GM19239 (cell line): ENCODE measurements at places on chromosomes 7 and 10.
A peak's percentile ranks its signal among the peaks of the same experiment; 100 is the strongest.

- DNase-seq = no peak
Measured at GRCh38 chr10:91552274-91553095, 80.4 kb downstream of the PPP1R3C start.

DNA sequence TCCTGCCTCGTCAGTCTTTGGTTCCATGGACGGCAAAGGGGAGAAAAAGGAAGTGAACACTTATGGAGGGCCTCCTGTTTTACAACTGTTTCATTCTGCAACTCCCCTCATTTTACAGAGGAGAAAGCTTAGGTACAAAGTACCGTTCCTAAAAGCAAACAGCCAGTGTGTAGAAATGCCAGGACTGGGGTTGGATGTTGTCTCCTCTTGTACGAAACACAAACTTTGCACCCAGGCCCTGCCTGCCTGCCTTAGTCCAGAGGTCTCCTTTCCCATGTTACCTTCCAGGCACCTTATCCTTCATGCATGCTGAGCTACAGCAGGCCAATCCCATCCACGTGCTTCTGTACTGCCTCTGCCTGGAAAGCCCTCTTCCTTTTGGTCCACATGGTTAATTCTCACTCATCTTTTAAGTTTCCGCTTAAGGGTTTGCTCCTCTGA lies 86.0 kb downstream of the ICA1 start:
- DNase-seq = no peak

DNA sequence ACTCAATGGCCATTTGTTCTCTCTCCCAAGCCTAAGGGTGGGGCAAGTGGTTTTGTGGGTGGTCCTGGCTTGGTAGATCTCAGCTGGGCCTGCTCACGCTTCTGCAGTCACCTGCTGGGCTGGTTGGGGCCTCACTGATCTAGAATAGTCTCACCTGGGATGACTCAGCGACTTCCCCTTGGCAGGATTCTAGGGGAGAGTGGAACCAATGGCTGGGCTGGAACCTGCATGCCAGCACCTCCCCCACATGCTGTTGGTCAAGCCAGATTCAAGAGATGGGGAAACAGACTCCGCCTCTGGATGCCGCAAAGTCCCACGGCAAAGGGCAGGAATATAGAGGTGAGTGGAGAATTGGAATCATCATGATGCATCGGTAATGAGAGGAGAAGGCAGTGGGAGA lies 292.9 kb upstream of the NPVF start:
- DNase-seq = no peak

- no peak for DNase-seq
Measured at GRCh38 chr7:93566876-93567275, 7.6 kb downstream of the CALCR start.

- no peak for DNase-seq
Measured at GRCh38 chr10:64430690-64431323, 909.6 kb downstream of the REEP3 start.

GRCh38 chr7:127258111-127258510 lies 5.4 kb upstream of the GRM8 start:
- no peak for DNase-seq

DNA sequence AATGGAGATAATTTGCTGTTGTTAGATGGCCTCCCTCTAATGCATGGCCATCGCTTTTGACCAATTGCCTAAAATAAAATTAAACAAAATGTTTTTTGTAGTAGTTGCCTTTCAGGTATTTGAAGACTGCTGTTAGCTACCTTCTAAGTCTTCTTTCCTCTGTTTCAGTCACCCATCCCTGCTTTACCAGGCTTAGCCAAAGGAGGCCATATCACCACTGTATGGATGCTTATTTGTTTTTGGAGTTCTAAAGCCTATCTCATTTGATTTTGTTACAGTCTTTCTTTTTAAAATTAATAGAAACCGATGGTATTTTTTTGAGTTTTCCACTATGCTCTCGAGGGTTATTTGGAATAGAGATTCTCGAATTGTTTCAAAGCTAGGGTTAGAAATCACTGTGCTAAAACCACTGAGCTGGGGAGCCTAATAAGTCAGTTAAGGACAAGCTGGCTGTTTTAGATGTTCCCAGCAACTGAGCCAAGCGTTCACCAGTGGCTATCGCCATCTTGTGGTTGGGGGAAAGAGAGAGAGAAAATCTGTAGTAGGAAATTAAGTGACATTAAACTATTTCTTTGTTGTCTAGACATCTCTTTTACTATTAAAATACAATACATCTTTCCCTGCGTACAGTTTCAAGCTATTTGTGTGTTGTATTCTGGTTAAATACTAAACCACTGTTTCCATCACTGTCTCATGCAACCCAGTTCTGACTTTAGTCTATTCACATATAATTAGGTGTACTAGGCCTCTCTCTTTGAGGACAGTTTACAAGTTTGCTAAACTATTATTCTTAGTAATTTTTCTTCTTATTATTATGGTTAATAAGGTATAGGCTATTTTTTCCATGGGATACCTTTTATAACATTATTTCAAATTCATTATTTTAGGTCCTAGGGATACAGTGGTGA lies 52.2 kb downstream of the GPR158 start:
- no peak for DNase-seq

DNA sequence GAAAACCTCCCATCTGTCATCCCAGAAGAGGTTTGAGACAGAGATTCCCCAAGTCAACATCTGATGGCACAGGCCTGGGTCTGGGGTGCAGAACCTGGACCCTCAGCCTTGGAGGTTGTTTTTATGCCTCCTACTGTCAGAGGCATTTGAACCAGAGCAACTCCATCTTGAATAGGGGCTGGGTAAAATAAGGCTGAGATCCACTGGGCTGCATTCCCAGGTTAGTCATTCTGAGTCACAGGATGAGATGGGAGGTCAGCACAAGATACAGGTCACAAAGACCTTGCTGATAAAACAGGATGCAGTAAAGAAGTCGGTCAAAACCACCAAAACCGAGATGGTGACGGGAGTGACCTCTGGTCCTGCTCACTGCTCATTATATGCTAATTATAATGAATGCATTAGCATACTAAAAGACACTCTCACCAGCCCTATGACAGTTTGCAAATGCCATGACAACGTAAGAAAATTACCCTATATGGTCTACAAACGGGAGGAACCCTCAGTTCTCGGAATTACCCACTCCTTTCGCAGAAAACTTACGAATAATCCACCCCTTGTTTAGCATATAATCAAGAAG lies 92.0 kb downstream of the ITGA8 start:
- DNase-seq = no peak

- peak; percentile 16 for DNase-seq
Measured at GRCh38 chr10:63421591-63421990, 44.2 kb downstream of the JMJD1C start.

DNA sequence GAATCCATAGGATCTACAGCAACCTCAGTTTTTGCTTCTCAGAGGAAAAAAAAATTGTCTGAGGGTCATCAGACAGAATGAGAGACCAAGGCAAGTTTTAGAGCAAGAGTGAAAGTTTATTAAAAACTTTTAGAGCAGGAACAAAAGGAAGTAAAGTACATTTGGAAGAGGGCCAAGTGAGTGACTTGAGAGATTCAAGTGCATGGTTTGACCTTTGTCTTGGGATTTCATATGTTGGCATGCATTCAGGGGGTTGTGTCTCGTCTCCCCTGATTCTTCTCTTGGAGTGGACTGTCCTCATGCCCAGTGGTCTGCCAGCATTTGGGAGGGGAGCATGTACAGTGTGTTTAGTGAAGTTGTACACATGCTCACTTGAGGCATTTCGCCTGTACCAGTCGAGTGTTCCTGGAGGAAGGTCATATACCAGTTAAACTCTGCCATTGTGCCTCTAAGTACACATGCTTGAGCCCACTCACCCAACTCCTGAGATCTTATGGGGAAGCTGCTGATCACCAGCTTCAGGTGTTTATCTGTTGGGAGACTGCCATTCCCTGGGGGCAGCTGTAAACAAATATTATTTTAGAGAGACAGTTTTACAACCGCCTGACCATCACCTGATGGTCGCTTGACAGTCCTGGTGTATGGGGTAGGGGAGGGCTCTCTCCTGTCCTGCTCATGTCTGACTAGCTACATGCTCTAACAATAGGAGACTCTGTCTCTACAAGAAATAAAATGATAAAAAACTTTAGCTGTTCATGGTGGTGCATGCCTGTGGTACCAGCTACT lies 109.4 kb downstream of the EEPD1 start:
- no peak for DNase-seq

- no peak for DNase-seq
Measured at GRCh38 chr10:106493751-106494150, 670.8 kb downstream of the SORCS1 start.

DNA sequence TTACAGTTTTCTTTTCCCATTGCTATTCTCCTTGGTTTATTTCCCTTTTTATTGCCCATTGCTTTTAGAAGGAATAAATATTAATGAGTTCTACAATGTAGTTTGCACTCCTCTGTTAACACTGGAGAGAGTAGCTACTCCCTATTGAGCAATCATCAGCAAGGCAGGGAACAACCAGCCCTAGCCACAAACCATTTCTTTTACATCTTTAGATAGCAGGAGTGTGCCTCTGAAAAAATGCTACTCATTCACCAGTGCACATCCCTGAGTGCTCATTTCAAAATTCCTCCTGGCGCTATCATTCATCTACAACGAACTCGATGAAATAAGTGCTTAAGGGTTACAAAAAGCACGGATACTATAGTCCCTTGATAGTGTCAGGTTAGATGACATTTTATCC lies 252.9 kb downstream of the THSD7A start:
- no peak for DNase-seq

DNA sequence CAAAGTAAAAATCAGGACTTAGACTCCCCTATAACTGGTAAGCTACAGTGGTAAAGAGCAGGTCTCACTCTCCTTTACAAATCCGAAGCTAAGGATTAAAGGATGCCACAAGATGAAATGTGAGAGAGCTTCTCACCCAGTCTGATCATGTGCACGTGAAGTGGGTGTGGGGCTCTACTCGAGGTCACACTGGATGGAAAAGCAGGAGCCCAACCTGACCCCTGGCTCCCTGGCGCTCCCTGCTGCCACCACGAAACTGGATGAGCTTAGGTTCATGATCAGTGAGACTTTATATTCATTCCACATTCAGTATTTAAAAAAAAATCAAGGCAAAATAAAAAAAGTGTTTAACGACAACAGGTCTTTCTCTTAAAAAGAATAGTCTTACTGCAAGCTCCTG lies 21.7 kb upstream of the FOXI2 start:
- DNase-seq = no peak

DNA sequence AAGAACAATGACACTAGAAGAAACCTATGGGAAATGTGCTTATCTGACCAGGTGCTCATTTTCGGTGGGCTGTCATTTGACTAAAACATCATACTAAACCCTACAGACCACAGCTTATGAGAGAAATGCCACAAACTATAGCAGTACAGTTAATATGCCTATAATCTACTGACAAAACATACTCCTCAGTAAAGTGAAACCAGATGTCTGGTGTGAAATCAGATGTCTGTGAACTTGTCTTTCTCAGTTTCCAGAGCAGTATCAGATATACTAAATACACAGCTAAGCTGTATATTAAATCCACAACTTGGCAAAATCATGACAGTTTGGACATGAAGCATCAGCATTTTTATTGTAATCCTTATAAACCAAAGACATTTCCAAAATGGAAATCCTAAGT lies 3.3 kb downstream of the IMMP2L start:
- DNase-seq = peak; percentile 8

DNA sequence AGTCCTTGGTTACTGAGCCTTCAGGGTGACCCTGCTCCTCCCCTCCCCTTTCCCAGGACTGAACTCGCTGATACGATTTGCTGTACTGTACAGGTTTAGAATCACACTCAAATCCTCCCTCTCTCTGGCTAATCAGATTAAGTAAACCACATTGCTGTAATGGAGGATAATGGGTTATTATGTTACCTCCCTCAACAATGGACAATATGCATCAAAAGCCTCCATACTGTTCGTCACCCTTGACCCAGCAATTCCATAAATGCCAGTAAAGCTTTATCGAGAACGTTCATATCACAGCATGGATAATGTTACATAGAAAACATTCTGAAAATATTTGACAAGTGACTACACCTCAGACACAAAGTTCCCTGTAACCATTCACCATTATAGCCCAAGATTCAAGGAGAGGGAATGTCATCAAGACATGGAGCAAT lies 61.7 kb downstream of the FAM107B start:
- DNase-seq = no peak

- DNase-seq = no peak
Measured at GRCh38 chr7:86008898-86009297, 634.8 kb upstream of the GRM3 start.

DNA sequence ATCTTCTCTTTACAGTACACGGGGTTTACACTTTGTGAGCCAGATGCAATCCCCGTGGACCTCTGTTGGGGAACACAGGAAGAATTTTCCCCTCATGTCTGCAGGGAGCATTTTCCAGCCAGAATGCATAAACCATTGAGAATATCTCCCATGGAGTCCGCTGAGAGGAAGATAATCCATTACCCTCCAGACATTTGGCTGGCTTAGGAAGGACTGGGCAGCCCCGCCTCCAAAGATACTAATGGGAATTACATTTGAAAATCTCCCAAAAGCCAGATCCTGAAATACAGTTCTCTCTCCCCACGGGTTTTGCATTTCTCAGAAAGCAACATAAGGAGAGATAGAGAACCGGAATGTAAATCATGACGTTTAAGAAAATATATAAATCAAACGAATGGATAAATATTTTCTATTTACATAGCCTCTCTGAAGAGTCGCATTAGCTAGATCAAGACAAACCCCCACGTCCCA lies 53.5 kb downstream of the TRIL start:
- DNase-seq = no peak
